ENCODE measurements at places on chromosomes 3 and 15.
A peak's percentile ranks its signal among the peaks of the same experiment; 100 is the strongest.

GRCh38 chr15:75639191-75639708, 774 bp downstream of the IMP3 start:
- peak; percentile 54 for DNase-seq

DNA sequence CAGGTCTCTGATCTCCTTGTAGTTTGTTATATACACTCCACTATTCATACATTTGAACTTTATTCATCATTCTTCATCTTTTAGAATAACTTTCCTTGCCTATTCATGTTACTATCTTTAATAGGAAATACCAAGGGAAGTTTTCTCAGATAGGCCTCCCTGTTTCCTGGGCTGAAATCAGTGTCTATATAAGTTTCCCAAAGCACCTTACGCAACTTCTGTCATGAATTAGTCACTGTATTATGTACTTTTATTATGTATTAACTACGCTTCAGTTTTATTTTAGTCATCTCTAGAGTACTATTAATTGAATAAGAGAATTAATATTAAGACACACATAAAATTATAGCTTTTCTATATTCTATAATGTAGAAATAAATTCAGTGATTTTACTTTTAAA, 1481.5 kb downstream of the OTOL1 start:
- DNase-seq: peak; percentile 54

- no peak for DNase-seq
These were observed 9.1 kb upstream of the ARHGEF3 start for GRCh38 chr3:56810577-56811545.

GRCh38 chr3:185009650-185010049, 143.2 kb downstream of the C3orf70 start:
- no peak for DNase-seq

DNA sequence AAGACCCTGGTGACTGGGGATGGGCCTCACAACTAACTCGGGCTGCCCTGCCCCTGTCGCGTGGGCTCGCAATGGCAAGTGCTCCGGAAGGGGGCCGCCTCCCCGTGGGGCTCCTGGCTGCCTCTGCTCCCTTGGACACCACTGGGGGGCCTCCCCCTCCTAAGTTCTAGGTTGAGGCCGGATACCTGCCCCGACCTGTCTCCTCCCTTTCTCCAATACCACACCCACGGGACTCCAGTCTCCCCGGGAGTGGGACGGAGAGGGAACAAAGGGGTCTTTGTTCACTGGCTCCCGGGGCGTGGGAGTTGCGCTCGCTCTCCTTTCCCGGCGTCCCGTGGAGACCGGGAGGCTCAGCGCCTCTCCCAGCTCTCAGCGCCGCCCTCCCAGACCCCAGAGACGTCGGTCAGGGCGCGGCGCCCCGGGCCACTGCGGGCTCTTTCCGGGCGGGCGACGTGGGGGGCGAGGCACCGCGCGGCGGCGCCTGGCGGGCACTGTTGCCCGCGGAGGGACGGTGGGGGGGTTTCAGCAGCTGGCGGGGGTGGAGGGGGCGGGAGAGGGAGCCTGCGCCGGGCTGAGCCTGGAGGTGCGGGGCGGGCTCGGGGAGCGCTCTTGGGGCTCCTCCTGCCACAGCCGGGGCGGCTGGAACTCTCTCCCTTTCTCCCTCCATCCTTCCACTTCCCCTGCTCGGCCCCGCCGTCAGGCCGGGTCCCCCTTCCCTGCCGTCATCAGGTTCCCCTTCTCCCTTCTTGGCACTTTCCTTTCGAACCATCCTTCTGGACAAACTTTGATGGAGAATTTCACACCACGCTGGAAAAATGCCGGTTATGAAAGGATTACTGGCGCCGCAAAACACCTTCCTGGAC, at the start of gene KCNH8:
Gene KCNH8, plus strand, starts transcription at position 606 of the 863 bp plus-strand sequence. Its CDS starts 210 bp downstream, at position 816.
- no peak for DNase-seq

DNA sequence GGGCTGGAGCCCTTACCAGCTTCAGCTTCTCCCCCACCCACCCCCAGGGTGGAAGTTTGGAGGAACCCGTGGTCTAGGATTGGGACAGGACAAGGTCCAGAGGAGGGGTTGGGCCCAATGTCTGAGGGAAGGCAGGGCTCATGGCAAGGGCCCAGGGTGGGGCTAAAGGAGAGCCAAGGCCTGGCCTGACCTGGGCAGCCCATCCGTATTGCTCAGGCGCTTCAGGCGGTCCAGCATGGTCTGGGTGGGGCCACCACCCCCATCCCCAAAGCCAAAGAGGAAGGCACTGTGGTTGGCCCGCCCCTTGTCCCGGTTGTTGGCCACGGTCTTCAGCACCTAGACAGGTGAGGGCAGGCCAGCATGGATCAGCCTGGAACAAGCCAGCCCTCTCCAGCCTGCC, 7.6 kb downstream of the MAN2C1 start:
- no peak for DNase-seq

GRCh38 chr3:74640211-74640610, 25.8 kb upstream of the CNTN3 start:
- peak; percentile 53 for DNase-seq

GRCh38 chr15:29046977-29047376, 161.2 kb downstream of the APBA2 start:
- DNase-seq: no peak

GRCh38 chr3:148074946-148075345, 622.8 kb upstream of the AGTR1 start:
- no peak for DNase-seq

DNA sequence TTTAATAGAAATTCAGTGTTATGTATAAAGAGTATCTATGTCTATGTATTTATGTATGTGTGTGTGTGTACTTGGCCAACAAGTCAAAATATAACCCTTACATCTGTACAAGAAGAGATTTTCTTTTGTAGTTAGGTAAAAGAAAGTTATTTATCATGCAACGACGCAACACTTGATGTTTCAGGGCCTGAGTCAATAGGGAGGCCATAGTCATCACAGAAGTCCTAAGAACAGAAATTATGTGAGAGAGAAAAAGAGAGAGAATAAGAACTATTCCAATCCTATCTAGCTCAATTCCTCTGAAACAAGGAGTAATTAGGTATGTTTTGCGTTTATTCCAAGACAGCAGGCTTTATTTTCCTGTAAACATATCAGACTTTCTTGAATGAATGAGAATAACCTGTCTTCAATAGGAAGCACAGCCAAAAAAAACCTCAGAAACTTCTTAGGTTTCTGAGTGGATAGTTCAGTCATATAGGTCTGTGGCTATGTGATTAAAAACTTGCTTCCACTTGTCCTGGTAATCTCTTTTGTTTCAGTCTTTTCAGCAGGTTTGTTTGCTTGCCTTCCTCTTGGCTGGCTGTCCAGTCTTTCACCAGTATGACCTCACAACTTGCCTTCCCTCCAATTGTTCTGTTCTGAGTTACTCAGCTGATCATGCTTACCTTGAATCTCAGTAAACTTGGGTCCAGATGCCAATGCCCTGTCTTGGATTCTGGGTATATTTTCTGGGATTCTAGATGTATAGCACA, 382.4 kb upstream of the GBE1 start:
- no peak for DNase-seq

DNA sequence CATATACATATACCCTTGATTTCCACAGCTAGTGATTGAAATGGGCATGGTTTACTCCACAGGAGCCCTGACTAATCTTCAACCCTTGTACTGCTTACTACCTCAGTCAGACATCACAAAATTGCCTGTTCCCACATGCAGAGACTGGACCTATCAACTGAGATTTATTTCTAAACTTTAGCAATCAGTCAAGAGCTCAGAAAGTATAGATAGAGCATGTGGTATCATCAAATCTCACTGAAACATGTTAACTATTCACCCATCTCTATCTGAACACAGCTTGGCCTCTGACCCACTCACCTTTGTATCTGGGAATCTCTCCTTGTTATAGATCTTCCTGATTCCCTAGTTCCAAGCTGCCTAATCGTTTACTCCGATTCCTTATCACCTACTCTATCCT, 14.6 kb downstream of the ADAM10 start:
- DNase-seq: peak; percentile 43

- DNase-seq: peak; percentile 23
These were observed 53.9 kb upstream of the ZBED2 start for GRCh38 chr3:111648991-111649579.

DNA sequence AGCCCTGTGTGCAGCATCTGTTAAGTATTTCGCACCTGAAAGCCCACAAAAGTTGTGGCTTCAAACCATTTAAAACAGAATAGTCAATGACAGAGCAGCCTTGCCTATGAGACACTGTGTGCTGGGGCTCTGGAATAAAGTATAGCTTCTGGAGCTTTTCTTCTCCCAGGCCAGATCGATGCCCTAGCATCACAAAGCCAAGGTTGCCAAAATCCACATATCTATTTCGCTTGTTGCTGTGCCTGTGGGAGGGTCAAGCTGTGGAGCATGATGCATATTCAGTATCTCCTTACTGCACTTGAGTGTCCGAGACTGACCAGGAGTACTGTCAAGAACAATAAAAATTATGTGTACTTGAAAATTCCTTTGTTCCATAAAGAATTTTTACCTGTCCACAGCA, 7.6 kb downstream of the PLOD2 start:
- no peak for DNase-seq

GRCh38 chr3:175304404-175304803, 445.3 kb downstream of the NAALADL2 start:
- peak; percentile 13 for DNase-seq

- no peak for DNase-seq
These were observed 9.5 kb downstream of the CMTM7 start for GRCh38 chr3:32401126-32401525.

- peak; percentile 84 for DNase-seq
These were observed 162.4 kb upstream of the CGNL1 start for GRCh38 chr15:57213862-57214261.

- DNase-seq: peak; percentile 90
These were observed 17.1 kb downstream of the ZBED2 start for GRCh38 chr3:111577798-111578685.

DNA sequence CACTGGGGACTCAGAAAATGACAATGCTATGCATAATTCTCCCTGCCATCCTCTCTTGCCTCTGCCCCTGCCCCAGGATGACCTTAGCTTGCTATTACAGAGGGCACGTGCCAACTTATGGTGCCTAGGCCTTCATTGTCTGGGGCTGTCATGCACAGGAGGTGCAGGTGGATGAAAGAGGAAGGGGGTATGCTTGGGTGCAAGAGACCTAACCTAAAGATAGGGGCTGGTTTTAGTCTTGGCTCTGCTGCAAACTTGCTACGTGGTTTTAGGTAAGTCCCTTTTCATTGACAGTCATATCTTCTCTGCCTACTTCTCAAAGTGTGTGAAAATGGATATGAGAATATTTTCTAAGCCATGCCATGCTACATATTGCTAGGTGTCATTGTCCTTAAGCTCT, 161.3 kb downstream of the EPHB1 start:
- no peak for DNase-seq

Data from choroid plexus epithelial cell (primary cell).